ENCODE measurements at places on chromosomes 7 and 10. TPM values are rescaled to one million over a fixed set of nuclear protein-coding genes. Genes with fewer than 3 reads are reported as not detected.

Gene C10orf53
- total RNA-seq, result not detected

Gene PNLIPRP1
- not detected for total RNA-seq

Gene ZNF518A
- total RNA-seq, result 6.5 TPM

Gene RET
- 0.83 TPM for total RNA-seq

Gene SLC16A12
- total RNA-seq, result 0.58 TPM
